ENCODE measurements at places on chromosomes 1 and 21.

DNA sequence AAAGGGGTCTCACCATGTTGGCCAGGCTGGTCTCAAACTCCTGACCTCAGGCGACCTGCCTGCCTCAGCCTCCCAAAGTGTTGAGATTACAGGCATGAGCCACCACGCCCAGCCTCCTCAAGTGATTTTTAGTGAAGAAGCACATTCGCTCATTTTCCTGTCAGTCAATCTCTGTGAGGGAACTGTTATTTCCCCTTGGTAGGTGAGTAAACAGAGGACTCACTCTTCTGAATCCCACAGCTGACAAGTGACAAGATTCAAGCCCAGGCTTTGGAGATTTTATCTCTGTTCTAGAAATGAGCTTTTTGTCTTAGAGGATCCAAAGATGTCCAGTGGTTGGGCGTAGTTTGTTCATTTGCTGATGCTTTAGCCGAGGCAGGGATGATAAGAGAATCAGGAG is 43.9 kb upstream of the TACSTD2 start:
- peak; percentile 63 for DNase-seq

DNA sequence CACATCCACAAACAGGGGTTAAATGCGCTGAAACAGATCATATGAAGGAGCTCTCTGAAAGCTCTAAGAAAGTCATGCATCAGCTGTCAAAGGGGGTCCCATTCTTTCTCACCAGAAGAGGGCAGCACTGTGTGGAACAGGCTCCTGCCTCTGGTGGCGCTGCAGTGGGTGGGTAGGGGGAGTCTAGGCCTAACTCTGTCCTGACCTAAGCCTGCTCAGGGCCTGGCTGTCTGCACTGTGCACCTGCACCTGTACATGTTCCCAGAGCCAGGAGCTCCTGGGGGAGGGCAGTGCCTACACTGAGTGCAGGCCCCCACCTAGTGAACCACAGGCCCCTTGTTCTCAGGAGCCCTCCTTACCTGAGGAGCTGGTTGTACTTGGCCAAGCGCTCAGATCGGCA is 16.0 kb downstream of the ENO1 start:
- peak; percentile 33 for DNase-seq

GRCh38 chr1:40646315-40646714 is 19.2 kb downstream of the RIMS3 start:
- peak; percentile 58 for DNase-seq

DNA sequence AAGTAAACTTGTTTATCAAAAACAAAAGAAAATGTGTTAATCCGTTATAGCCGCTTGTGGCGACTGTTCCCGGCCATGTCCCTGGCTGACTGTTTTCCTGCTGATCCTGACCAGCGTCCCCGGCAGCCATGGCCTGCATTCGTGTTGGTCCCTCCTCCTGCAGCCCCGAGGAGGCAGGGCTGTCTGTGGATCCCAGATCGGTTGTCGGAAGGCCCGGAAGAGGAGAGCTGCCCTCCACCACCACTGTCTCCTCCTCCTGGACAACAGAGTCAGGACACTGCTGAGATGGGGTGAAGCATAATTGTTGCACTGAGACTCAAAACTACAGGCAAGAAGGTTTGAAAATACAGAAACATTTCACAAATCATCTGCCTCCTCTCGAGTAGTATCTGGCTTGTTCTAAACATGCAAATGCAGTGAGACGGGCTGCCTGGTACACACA is 3.6 kb upstream of the MXRA8 start:
- no peak for DNase-seq

DNA sequence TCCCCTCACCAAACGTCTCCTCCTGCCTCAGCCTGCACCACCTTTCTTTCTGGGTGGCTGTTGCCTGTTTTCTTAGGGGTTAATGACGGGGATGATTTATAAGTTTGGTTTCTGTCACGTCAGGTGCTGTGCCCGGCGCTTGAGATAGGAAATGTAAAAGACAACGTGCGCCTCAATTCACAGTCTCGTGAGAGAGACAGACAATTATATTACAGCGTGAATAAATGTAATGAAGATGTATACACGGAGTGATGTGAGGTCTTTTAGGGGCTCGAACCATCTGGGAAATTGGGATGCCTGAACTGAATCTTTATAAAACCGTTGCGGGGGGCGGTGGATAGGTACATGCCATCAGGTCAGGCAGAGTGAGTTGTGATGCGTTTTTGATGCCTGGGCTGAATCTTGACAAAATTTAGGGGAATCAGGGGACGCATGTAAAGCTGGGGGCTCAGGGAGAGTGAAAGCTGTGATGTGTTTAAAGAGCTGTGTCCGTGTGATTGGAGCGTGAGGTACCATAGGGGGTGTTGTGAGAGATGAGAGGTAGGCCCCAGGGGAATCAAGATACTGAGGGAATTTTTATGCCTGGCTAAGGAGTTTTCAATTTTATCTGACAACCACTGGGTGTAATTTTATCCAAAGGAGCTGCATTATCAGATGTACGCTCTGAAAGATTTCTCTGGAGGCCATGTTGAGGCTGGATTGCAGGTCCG is 831 bp downstream of the TIPRL start:
- no peak for DNase-seq

All from inflammatory macrophage (primary cell).